Osteocyte (in vitro differentiated cells): ENCODE measurements at places on chromosomes 16 and 17. TPM values are rescaled to one million over a fixed set of nuclear protein-coding genes. Genes with fewer than 3 reads are reported as not detected.

DNA sequence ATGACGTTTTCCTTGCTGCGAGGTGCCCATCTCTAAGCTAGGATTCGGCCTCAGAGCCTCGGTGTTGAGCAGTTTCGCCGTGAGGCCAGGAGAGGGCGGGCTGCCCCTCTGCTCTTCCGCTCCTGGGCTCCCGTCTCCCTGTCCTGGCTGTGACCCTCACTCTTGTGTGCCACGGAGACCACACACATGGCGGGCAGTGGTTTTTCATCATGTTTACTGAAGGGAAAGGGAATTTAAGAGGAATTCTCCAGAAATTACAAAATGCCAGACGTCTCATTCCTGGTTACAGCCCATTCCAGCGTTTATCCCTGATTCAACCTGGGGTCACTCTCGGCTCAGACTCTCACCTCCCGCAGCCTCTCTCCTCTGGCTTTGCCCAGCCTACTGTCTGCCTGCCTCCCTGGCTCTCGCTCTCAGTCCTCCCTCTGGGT lies 96.8 kb upstream of the ELAC2 start:
- no peak overlapping the region for H3K4me3 ChIP-seq
- H3K36me3 ChIP-seq: no peaks in the 10 kb centered on the region
- H3K4me1 ChIP-seq: peaks cover 8% of the 10 kb centered on the region
- DNase-seq: no peak

DNA sequence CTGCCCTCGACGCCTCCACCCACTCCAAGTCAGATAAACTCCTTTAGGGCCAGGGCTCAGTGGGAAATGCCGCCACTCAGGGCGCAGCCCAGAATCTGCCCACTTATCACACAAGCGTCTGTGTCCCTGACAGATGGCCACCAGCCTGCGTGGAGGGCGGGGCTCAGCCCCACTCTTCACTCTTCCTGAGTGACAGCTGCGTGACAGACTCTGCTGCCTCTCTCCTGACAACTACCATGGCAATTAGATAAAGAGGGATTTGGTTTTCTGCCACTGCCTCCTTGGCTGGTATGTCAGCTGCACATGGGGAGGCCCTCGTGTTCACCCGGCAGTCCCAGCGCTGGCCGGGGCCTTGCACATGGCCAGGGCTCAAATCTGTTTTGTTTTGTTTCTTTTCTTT lies 96.2 kb downstream of the RTN4RL1 start:
- H3K4me1 ChIP-seq: no peaks in the 10 kb centered on the region
- H3K36me3 ChIP-seq: no peaks in the 10 kb centered on the region
- DNase-seq: no peak

- H3K4me3 ChIP-seq: no peak overlapping the region
- DNase-seq: no peak
- peaks cover 24% of the 10 kb centered on the region for H3K36me3 ChIP-seq
- no peaks in the 10 kb centered on the region for H3K27me3 ChIP-seq
Measured at GRCh38 chr17:29109477-29110371, 66.8 kb downstream of the PIPOX start.

- no peak overlapping the region for H3K4me3 ChIP-seq
- no peak overlapping the region for H3K27ac ChIP-seq
- H3K27me3 ChIP-seq: no peaks in the 10 kb centered on the region
Measured at GRCh38 chr16:87304951-87305350, 12.2 kb downstream of the C16orf95 start.

GRCh38 chr16:74922150-74923138 lies 62.5 kb downstream of the WDR59 start:
- H3K36me3 ChIP-seq: peaks cover 53% of the 10 kb centered on the region
- no peak overlapping the region for H3K27ac ChIP-seq
- DNase-seq: no peak
- no peaks in the 10 kb centered on the region for H3K4me1 ChIP-seq
- no peak overlapping the region for H3K4me3 ChIP-seq

- DNase-seq: no peak
- H3K4me1 ChIP-seq: peaks cover 28% of the 10 kb centered on the region
- H3K27ac ChIP-seq: no peak overlapping the region
- H3K4me3 ChIP-seq: no peak overlapping the region
- peaks cover 16% of the 10 kb centered on the region for H3K36me3 ChIP-seq
Measured at GRCh38 chr17:75472119-75472518, 15.7 kb downstream of the TMEM94 start.

DNA sequence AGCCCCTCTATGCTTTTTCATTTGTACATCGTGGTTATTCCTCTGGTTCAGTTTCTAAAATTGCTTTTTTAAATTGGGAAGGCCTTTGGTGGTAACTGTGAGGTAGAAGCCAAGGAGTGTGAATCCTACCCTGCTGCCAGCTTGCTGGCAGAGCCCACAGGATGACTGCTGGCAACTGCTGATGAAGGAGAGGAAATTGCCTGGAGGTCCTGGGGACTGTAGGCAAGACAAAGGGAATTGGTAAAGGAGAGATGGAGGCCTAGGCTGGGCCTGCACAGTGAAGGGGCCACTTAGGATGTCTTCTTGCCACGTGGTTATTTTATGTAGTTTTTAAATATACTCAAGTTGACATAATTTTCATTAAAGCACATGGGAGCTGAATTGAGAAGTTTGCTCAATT lies 15.8 kb downstream of the C17orf58 start:
- H3K4me1 ChIP-seq: peaks cover 12% of the 10 kb centered on the region
- no peak overlapping the region for H3K4me3 ChIP-seq
- no peak overlapping the region for H3K27ac ChIP-seq
- H3K36me3 ChIP-seq: peaks cover 40% of the 10 kb centered on the region
- no peaks in the 10 kb centered on the region for H3K27me3 ChIP-seq
- DNase-seq: peak; percentile 57

GRCh38 chr17:79979221-79979741 lies 56.4 kb downstream of the TBC1D16 start:
- no peak for DNase-seq
- H3K36me3 ChIP-seq: peaks cover 6% of the 10 kb centered on the region
- peaks cover 15% of the 10 kb centered on the region for H3K4me1 ChIP-seq
- H3K4me3 ChIP-seq: no peak overlapping the region
- H3K27me3 ChIP-seq: no peaks in the 10 kb centered on the region

DNA sequence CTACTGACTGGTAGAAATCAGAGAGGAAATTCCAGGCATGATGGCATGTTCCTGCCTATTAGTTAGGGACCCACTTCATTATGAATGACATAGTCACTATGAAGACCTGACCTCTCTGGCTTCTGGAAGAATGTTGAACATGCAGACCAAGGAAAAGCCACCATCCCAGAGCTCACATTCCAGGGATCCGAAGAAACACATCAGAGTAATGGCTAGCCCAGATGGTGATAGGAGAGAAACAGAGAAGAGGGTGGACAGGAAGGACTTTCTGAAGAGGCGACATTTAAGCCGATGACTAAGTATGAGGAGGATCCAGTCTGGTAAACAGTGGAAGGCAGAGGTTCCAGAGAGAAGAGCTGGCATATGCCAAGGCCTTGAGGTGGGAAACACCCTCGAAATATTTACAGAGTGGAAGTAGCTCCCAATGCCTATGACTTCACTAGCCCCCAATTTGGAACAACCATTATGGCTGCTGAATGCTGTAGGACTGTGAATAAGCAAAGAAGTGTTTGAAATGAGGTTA lies 216.2 kb downstream of the RBFOX1 start:
- no peak overlapping the region for H3K27ac ChIP-seq
- no peak overlapping the region for H3K4me3 ChIP-seq
- H3K27me3 ChIP-seq: no peaks in the 10 kb centered on the region
- no peaks in the 10 kb centered on the region for H3K4me1 ChIP-seq

DNA sequence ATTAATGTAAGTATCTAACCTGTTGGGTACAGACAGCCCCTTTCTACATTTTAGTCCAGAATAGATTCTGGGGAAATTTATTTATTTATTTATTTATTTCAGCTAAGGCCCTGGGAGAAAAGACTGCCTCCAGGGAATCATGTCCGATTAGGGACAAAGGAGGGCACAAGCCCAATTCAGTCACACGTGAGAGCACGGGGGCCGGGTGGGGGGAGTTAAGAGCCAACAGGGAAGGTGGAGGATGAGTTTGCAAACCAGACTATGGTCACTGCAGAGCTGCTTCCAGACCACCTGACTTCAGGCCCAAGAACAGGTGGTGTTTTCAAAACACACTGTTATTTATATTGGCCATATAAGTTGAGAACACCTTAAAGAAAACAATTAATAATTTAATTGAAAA lies 1.6 kb upstream of the ZFHX3 start:
- H3K4me3 ChIP-seq: peak overlapping the region; percentile 71
- H3K4me1 ChIP-seq: peaks cover 29% of the 10 kb centered on the region
- H3K27ac ChIP-seq: no peak overlapping the region
- DNase-seq: no peak
- H3K36me3 ChIP-seq: no peaks in the 10 kb centered on the region

GRCh38 chr17:13761038-13761603 lies 159.4 kb upstream of the HS3ST3A1 start:
- no peaks in the 10 kb centered on the region for H3K4me1 ChIP-seq
- H3K4me3 ChIP-seq: no peak overlapping the region
- H3K36me3 ChIP-seq: no peaks in the 10 kb centered on the region
- DNase-seq: no peak

GRCh38 chr17:15882058-15882720 lies 62.7 kb upstream of the ADORA2B start:
- DNase-seq: no peak
- H3K27me3 ChIP-seq: no peaks in the 10 kb centered on the region
- no peak overlapping the region for H3K27ac ChIP-seq
- H3K4me3 ChIP-seq: no peak overlapping the region
- no peaks in the 10 kb centered on the region for H3K36me3 ChIP-seq
- H3K4me1 ChIP-seq: peaks cover 37% of the 10 kb centered on the region

DNA sequence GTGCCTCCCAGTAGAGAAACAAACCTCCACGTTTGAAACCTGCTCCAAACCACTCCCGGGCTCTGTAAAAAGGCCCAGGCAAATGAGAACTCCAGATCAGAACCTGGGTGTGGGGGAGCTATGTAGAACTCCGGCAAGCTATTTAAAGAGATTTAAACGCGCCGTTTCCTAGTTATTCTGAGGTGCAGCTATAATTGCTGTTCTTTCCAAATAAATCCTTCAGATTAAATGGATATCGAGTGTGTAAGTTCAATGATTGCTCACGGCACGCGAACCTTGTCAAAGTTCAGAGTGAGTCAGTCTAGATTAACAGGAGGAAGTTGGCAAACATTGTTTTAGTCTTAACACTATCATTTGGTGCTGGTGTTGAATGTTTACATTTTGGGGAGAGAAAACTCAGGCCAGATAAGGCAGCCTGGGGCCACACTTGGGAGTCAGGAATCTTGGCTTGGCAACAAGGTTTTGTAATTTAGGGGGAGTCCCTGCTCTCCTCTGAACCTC lies 92.9 kb upstream of the SALL1 start:
- H3K27me3 ChIP-seq: no peaks in the 10 kb centered on the region
- no peaks in the 10 kb centered on the region for H3K36me3 ChIP-seq
- no peak overlapping the region for H3K27ac ChIP-seq
- no peak overlapping the region for H3K4me3 ChIP-seq
- DNase-seq: no peak

DNA sequence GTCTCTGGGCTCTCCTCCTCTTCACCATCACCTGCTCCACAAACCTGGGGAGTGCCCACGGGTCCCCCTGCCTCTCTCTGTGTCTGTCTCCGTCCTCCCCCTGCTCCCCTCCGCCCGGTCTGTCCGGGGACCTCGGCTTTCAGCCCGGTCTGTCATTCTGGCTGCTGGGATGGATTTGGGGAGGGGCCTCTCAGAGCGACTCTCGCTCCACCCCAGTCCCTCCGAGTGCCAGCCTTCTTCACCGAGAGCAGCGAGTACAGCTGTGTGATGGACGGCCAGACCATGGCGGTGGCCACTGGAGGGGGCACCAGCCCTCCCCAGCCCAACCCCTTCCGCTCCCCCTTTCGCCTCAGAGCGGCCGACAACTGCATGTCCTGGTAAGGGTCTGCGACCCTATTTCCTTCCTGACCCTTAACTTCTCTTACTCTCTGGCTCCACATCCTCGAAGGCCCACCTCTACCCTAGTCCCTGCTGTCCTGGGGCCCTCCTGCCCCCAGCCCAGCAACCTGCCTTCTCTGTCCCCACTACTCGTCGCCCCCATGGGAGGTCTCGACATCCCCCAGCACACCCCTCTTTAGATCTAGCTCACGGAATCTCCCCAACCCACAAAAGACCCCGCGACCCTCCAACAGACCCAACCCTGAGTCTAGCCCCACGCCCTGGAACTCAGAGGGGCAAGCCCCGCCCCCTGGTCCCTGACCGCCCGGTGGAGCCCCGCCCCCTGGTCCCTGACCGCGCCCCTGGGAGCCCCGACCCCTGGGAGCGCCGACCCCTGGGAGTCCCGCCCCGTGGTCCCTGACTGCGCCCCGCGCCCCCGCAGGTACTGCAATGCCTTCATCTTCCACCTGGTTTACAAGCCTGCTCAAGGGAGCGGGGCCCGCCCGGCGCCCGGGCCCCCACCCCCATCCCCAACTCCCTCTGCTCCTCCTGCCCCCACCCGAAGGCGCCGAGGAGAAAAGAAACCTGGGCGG lies 5.6 kb upstream of the CXCL16 start:
- peaks cover 7% of the 10 kb centered on the region for H3K4me1 ChIP-seq
- no peak overlapping the region for H3K27ac ChIP-seq
- H3K36me3 ChIP-seq: no peaks in the 10 kb centered on the region
- peak overlapping the region; percentile 23 for H3K4me3 ChIP-seq

DNA sequence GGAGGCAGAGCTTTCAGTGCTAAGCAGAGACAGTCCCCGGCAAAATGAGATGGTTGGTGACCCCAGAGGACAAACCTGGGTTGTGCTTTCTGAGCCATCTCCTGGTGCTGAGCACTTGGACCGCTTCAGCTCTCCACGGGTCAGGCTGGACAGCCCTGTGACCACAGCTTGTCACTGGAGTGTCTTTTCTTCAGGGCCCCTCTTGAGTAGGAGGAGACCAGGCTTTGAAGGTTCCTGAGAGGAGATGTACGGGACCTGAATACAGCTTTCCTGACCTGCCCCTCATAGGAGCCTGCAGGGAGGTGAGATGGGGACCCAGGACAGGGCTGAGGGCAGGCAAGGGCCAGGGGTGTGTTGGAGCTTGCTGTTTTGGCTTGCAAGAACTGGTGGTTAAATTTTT lies 17.8 kb upstream of the ADGRG1 start:
- no peak overlapping the region for H3K27ac ChIP-seq
- no peak overlapping the region for H3K4me3 ChIP-seq
- no peaks in the 10 kb centered on the region for H3K4me1 ChIP-seq
- peak; percentile 60 for DNase-seq
- no peaks in the 10 kb centered on the region for H3K36me3 ChIP-seq

- H3K36me3 ChIP-seq: no peaks in the 10 kb centered on the region
- no peak overlapping the region for H3K4me3 ChIP-seq
- no peak for DNase-seq
- H3K4me1 ChIP-seq: no peaks in the 10 kb centered on the region
- H3K27ac ChIP-seq: no peak overlapping the region
Measured at GRCh38 chr17:8875957-8876356, 8.5 kb upstream of the PIK3R6 start.

The PNPO gene
- 9.0 and 9.2 TPM in 2 replicates for total RNA-seq

The PLXDC1 gene
- total RNA-seq: 17.1 and 19.7 TPM in 2 replicates

The KRT33B gene
- not detected in 2 replicates for total RNA-seq

The CEP295NL gene
- total RNA-seq: 7.3 and 9.2 TPM in 2 replicates

The B4GALNT2 gene
- total RNA-seq: 0.03 TPM in 2 replicates

The CLEC16A gene
- 22.1 and 24.0 TPM in 2 replicates for total RNA-seq

The PRSS27 gene
- 4.2 and 5.5 TPM in 2 replicates for total RNA-seq

The AIPL1 gene
- not detected in 2 replicates for total RNA-seq

The ZNF287 gene
- total RNA-seq: 10.9 and 11.8 TPM in 2 replicates

The TOP2A gene
- total RNA-seq: 41.9 and 43.3 TPM in 2 replicates

The CRAMP1 gene
- 29.4 and 30.1 TPM in 2 replicates for total RNA-seq

The CCL4L2 gene
- not detected in 2 replicates for total RNA-seq
